ENCODE measurements at places on chromosomes 2 and 18.

DNA sequence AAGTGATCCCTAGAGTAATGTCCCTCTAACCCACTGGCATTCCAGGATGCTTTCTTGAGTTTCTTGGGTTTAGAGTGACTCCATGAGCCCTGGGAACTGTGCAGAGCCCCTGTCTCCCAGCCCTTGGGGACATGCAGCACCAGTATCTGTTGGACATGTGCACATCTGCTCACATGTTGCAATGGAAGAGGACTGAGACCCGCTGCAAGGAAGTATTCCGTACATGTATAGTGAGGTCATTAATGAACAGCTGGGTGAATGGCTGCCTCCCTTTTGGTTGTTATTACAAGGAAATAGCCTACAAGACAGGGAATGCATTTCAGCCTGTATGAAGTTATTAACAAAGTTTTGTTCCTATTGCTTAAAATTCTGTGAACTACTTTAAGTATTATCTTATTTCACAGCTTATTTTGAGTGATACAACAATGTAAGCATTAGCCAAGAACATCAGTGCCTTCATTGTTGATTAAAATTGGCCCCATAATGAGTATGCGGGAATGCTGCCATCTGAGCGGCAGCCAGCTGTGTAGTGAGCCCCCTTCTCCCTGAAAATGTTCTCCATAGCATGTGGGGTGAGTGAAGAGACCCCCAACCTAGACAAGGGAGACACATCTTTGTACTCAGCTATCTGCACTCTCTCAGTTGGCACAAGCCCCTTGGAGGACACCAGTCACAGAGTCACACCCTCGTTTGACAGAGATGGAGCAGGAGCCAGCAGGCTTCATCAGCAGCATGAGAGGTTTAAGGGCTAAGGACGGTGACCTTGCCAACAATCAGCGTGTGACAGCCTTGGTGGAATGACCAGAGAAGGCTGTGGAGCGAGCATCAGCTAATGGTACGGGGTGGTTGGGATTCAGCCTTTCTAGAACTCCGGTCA is 87.4 kb downstream of the FAM210A start:
- DNase-seq = no peak

DNA sequence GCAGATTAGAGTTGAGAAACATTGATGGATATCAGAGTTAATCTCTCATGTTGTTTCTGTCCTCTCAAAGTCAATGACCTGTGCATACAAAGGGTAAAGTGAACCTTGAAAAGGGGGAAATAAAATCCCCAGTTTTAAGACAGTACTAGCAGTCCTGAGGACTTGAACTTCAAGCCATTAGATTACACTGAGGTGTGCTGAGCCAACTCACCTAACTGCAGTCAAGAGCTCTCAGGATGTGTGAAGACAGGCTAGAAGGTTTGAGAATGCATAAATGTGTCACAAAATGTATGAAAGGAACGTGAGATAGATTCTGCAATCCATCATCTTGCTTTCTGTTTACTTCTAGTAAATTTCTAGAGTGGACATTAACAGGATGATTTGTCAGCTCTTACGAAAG is 35.5 kb downstream of the DOCK10 start:
- DNase-seq = peak; percentile 7

DNA sequence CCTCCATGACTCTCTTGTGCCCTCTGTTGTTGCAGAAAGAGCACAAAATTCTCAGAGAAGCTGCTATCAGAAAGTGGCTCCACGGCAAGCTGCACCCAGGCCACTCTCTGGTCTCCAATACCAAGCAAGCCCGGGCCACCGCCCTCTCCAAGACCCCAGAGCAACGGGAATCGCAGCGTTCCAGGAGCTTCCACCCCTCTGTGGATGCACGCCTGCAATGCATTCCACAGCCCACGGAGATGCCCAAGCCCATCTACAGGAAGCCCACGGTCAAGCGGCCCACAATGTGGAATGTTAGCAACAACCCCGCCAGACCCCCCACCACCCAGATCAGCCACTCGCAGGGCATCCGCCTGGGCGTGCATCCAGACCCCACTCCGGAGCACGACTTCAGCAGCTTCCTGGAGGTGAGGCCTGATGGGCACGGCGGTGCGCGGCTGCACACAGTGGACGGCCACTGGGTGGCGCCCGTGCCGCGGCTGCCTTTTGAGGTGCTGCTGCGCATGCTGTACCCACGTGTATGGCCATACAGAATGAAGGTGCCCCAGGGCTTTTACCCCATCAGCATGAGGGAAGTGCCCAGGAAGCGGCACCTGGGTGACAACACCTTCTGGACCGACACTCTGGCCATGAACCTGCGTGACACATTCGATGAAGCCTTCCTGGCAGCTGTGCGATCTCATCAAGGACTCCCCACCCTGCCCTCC is 6.3 kb downstream of the ANKRD53 start:
- DNase-seq = peak; percentile 82

DNA sequence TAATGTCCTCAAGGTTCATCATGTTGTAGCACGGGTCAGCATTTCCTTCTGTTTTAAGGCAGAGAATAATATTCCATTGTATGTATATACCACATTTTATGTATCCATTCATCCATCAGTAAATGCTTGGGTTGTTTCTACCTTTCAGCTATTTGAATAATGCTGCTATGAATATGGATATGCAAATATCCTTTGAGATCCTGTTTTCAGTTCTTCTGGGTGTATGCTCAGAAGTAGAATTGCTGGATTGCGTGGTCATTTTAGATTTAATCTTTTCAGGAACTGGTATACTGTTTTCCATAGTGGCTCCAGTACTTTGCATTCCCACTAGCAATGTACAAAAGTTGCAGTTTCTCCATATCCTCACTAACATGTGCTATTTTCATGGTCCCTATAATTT is 13.4 kb upstream of the ASB1 start:
- no peak for DNase-seq

- DNase-seq = peak; percentile 71
Observed at GRCh38 chr2:203484266-203485112, 50.6 kb downstream of the RAPH1 start.

DNA sequence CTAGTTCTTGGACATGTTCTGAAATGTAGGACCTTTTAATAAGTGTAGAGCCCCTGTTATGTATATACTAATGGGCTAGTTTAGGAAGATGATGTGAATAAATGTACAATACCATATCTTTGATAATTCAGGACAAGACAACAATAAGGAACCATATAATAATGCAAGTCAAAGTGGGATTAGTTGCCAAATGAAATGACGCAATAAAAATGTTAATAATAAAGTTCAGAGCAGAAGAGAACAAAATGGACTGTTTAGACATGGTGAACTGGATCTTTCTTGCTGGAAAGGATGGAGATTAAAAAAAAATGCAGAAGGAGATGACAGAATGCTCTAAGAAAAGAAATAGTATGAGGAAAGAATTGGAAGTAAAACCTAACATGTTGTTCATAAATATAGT is 43.7 kb downstream of the MMADHC start:
- no peak for DNase-seq

- no peak for DNase-seq
Observed at GRCh38 chr2:96931466-96931865, 54.9 kb downstream of the FAM178B start.

DNA sequence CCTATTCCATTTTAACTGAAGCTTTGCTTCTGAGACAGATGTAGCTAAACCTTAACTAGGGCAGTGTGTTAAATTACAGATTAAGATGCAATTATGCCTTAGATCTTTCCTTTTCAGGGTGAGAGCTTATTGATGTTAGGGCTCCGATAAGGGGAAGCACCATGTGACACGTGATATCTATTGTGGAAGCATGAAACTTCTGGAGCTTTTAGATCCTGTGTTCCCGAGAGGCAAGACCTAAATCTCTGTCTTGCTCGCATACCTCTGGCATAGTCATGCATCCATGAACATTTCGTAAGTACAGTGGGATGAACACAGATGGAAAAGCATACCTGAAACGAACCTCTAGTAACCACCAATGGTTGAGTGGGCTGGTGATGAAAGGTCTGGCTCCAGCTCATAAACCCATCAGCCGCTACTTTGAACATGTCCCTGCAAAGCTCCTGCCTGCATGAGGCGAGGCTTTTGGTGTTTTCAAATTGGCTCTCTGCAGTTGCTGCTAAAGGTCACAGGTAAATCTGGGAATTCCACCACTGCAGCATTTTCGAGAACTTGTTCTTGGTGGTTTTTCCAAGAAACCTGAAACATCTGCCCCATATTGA is 3.7 kb upstream of the NRP2 start:
- DNase-seq = no peak

DNA sequence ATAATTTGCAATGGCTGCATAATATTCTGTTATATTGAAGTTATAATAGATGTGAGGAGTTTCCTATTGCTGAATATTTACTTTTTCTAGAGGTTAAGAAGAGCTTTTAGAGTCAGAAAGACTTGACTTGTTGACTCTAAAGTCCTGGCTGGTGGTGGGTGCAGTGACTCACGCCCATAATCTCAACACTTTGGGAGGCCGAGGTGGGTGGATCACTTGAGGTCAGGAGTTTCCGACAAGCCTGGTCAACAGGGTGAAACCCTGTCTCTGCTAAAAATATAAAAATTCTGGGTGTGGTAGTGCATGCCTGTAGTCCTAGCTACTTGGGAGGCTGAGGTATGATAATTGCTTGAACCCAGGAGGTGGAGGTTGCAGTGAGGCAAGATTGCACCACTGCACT is 33.9 kb upstream of the ATIC start:
- no peak for DNase-seq

DNA sequence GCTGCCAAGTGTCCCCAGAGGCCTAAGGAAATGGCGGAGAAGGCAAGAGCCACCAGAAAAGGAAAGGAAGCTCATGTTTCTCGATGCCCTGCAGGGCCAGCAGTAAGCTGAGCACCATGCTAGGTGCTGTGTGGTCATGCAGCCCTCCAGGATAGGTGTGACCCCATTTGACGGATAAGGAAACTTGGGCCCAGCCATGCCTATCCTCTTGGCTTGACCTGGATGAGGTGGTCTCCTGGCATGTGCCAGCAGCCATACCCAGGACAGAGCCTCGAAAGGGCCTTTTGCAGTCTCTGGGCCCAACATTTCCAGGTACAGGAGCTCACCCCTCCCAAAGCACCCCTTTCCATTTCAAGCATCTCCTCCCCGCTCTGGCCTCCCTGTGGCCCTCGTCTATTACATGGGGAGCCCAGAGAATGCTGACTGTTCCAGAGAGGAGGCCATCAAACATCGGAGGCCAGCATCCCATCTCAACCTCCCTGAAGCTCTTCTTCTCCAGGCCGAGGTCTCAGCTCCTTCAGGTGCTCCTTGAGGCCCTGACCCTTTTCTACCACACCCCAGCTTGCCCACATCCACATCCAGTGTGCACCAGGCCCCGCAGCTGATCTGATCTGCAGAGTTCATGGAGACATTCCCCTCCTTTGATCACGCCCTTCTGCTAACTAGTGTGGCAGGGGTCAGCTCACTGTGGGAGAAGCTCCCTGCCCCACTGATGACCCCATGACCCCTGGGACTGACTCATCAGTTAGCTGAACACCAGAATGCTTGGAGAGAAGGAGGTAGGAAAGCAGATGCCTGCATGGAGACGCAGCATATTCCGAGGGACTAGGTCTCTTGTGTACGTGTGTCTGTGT is 208.4 kb downstream of the TNS1 start:
- DNase-seq = no peak

- DNase-seq = no peak
Observed at GRCh38 chr2:63500398-63500797, 87.9 kb downstream of the WDPCP start.

GRCh38 chr2:148876202-148876594 is 1.2 kb downstream of the KIF5C start:
- no peak for DNase-seq

DNA sequence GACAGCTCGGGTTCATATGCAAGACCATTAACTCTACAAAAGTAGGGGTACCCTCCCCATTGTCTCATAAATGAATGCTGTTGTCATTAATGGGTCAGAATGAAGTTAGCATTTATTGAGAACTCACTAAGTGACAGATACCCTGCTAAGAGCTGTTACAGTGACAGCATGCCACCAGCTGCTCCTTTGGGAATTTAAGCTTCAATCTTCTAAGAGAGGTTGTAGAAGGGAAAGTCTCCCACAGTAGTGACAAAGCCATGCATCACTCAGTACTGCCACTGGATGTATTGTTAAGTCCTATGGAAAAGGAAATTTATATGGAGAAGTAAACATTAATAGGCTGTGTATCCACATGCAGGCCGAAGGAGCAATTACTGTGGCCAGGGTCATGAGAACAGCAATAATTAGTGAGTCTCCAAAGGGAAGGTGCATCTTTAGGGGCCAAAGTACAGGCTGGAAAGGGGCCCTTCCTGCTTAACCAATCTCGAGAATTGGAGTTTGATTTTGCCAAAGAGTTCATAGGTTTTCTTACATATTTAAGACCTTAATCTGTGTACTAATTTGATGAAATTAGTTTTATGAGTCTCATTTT is 64.5 kb upstream of the FAM124B start:
- DNase-seq = no peak

DNA sequence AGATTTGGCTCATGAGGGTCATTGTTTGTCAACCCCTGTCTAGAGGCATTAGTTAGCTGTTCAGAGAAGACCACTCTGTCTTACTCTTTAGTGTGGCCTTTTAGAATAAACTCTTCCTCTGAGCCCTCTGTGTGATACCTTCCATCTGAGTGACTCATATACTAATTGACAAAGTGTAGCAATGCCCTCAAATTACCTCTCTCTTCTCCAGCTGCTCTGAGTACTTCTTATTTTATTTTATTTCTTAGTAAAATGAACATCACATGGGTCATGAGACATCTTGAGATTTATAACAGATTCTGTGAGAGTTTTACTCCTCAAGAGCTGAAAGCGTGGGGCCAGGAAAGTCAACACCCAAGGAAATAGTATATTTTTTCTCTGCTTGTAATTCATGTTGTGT is 67.4 kb downstream of the KCTD18 start:
- no peak for DNase-seq

GRCh38 chr2:182715892-182716649 is at the start of gene DNAJC10:
DNAJC10 (plus strand) TSS chr2:182716257; CDS start chr2:182718087, 1,830 bp downstream.
- DNase-seq = peak; percentile 88

DNA sequence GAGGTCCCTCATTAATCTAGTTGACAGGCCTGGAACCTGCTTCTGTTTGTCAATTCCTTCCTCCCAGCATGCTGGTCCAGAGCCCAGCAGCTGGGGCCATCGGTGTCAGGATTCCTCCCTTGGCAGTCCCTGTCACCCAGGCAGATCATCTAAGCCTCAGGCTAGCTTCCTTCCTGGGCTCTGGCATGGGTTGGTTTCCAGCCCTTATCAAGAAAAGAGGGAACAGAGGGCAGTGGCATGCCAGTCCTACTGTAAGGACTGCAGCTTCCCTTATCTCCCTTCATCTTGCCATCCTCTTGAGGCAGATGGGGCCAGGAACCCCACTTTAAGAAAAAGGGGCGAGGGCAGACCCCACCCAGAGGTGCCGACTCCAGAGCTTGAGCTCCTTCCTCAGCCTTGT is 10.9 kb upstream of the KCNK3 start:
- DNase-seq = no peak

- no peak for DNase-seq
Observed at GRCh38 chr18:6994771-6995430, 122.7 kb downstream of the LAMA1 start.

GRCh38 chr18:78492813-78493371 is 486.7 kb upstream of the SALL3 start:
- no peak for DNase-seq
